ENCODE measurements at places on chromosomes 7 and 10. TPM values are rescaled to one million over a fixed set of nuclear protein-coding genes. Genes with fewer than 3 reads are reported as not detected.

The VWA2 gene
- total RNA-seq: 0.52 TPM

The CHST12 gene
- 6.6 TPM for total RNA-seq

DNA sequence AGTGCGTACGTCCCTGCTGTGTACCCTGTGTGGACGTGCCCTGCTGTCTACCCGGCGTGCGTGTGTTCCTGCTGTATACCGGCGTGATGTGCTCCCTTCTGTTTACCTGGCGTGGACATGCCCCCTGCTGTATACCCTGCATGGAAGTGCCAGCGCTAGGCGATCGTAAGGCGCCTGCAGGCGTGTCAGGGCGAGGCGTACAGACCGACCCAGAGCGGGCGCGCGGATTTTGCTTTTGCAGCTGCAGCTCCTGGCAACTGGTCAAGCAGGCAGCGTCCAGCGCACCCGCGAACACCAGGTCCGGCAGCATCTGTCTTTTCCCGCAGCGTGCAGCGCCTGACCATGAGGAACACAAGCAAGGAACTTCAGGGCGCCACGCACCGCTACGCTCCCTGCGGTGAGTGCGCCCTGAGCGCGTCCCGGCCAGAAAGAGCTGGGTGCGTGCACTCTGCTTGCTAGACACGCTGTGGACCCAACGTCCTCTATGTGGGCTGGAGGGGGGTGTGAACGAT lies 680 bp downstream of the C7orf57 start:
- H3K27ac ChIP-seq: no peak overlapping the region
- H3K4me1 ChIP-seq: peaks cover 15% of the 10 kb centered on the region
- no peak for DNase-seq
- peaks cover 3% of the 10 kb centered on the region for H3K27me3 ChIP-seq

The LCOR gene
- total RNA-seq: 23.1 TPM

DNA sequence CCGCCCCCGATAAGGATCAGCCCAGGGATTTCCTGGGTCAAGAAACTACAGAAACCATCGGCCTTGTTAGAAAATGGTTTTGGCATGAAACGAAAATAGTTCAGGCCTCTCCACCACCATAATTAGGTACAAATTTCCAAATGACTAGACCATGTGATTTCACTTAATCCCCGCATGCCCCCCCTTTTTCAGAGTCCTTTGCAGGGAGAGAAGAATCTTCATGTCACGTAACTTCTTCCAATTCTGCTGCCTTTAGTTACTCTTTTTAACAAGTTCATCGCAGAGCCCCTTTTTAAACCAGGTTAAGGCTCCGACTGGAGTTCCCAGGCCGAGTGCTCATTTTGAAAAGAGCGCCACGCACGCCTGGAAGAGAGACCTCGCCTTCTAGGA lies 3.4 kb downstream of the PDGFA start:
- peak overlapping the region; percentile 80 for H3K4me3 ChIP-seq
- peaks cover 78% of the 10 kb centered on the region for H3K4me1 ChIP-seq
- H3K27ac ChIP-seq: peak overlapping the region; percentile 95
- peaks cover 13% of the 10 kb centered on the region for H3K36me3 ChIP-seq

The TUBB8 gene
- not detected for total RNA-seq

The DKK1 gene
- 0.69 TPM for total RNA-seq

DNA sequence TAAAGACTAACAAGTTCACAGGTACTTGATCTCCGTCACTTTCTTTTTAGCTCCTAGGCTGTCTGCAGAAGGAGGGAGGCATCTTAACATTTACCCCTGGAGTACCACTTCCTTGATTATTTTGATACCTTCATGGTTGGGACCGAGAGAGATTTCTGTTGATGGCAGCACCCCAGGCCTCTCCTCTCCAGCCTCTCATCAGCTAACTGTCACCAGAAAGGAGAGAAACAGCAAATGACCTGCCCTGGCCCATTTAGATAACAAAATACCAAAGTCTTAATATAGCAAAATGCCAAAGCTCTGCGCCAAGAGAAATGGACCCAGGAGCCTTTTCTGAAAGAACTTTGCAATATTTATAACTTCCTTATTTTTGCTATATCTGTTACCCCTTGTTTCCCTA lies 30.0 kb upstream of the KLHL7 start:
- no peak overlapping the region for H3K4me3 ChIP-seq
- no peaks in the 10 kb centered on the region for H3K27me3 ChIP-seq
- peaks cover 6% of the 10 kb centered on the region for H3K4me1 ChIP-seq

- H3K27ac ChIP-seq: no peak overlapping the region
- no peak for DNase-seq
- H3K27me3 ChIP-seq: peaks cover 16% of the 10 kb centered on the region
- H3K4me3 ChIP-seq: no peak overlapping the region
- H3K36me3 ChIP-seq: no peaks in the 10 kb centered on the region
- H3K4me1 ChIP-seq: no peaks in the 10 kb centered on the region
These were observed 166.3 kb upstream of the RNF32 start for GRCh38 chr7:156474241-156474743.

GRCh38 chr7:27173511-27173955 lies 587 bp downstream of the HOXA10 start:
- DNase-seq: no peak
- peaks cover 42% of the 10 kb centered on the region for H3K4me1 ChIP-seq
- H3K36me3 ChIP-seq: no peaks in the 10 kb centered on the region
- H3K27ac ChIP-seq: no peak overlapping the region
- H3K4me3 ChIP-seq: peak overlapping the region; percentile 46
- peaks cover 96% of the 10 kb centered on the region for H3K27me3 ChIP-seq

- H3K4me1 ChIP-seq: peaks cover 34% of the 10 kb centered on the region
- no peak overlapping the region for H3K4me3 ChIP-seq
- no peak for DNase-seq
- no peaks in the 10 kb centered on the region for H3K27me3 ChIP-seq
- H3K36me3 ChIP-seq: no peaks in the 10 kb centered on the region
- H3K27ac ChIP-seq: peak overlapping the region; percentile 70
These were observed 173.3 kb downstream of the SLC16A9 start for GRCh38 chr10:59536167-59537014.

The HOXA10 gene
- total RNA-seq: not detected

The PDGFA gene
- total RNA-seq: 184 TPM

The EIF5AL1 gene
- 0.11 TPM for total RNA-seq

DNA sequence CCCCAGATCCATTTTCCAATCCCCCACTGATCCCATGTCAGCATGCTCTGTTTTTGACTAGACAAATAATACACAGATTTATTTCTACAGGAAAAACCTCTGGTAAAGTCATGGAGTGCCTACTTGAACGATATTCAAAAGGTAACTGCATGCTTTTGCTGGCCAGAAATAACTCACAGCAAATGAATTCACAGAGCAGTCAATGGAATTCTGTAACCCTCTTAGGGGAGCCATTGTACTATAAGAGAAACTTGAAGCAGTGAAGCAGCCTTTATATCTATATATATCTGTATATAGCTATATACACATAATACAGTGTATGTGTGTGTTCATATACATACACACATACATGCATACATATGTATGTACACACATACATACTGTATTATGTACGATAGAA lies 29.0 kb upstream of the MEOX2 start:
- H3K4me3 ChIP-seq: no peak overlapping the region
- H3K27me3 ChIP-seq: no peaks in the 10 kb centered on the region
- no peak for DNase-seq
- H3K27ac ChIP-seq: no peak overlapping the region
- no peaks in the 10 kb centered on the region for H3K36me3 ChIP-seq
- no peaks in the 10 kb centered on the region for H3K4me1 ChIP-seq

DNA sequence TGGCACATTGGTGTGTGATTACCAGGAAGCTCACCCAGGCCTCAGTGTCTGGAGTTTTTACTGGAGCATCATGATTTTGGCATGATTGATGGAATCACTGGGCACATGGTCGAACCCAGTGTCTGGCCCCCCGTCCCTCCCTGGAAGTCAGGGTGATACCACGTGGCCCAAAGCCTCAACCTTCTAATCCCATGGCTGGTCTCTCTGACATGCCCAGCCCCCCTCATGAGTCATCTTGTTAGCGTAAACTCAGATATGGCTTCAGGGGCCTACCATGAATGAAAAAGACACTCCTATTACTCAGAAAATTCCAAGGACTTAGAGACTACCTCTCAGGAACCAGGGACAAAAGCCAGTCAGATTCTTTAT lies 109.3 kb downstream of the GRK5 start:
- H3K4me1 ChIP-seq: peaks cover 94% of the 10 kb centered on the region
- peak overlapping the region; percentile 73 for H3K27ac ChIP-seq
- DNase-seq: no peak
- no peaks in the 10 kb centered on the region for H3K27me3 ChIP-seq
